Spinal cord (tissue), 10 donors: ENCODE measurements at places on chromosomes 7 and 10.
A peak's percentile ranks its signal among the peaks of the same experiment; 100 is the strongest.

DNA sequence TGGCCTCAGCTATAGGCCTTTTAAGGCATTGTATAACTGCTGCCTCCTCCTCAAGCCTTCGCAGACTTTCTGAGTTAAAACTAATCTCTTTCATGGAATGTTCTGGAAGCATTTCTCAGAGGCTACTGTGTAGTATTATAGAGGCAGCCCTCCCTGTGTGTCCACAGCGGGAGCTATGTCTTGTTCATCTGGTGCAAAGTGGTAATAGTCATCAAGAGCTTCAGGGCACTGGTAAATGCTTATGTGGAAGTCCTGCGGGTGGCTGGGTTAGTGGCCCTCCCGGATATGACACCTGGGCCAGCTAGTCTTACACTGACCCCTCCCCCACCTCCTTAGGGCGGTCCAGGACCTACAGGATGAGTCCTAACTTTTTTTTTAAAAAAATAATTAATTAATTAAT is 2.2 kb upstream of the ABHD11 start:
- DNase-seq: no peak

- DNase-seq: no peak
Observed at GRCh38 chr10:125629758-125630376, 53.1 kb downstream of the TEX36 start.

DNA sequence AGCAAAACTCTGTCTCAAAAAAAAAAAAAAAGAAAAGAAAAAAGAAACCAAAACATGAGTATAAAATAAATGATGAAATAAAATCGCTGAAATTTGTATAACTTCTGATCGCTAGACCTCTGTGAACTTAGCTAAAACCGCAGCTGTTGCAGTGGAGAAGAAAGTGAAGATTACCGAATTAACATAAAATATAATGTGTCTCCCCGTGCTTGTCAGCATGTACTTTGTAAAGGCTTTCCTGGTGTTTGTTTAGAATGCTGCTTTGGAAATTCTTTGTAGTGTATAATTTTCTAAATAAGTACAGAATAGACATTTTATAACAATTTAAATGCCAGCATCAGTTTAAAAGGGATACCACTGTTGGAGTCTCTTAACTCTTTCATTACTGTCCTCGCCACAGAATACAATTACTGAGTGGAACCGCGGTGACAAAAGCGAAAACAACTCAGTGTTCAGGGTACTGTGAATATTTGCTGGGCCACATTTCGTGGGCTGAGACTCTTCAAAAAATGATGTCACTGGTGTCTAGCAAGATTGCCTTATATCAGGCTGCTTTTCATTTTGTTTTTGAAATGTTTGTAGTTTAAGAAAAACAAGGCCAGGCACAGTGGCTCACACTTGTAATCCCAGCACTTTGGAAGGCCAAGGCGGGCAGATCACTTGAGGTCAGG is 167.7 kb downstream of the NSUN6 start:
- no peak for DNase-seq

GRCh38 chr10:34494012-34494411 is 321.1 kb downstream of the PARD3 start:
- DNase-seq: no peak

- DNase-seq: no peak
Observed at GRCh38 chr7:13894954-13895353, 94.5 kb downstream of the ETV1 start.

DNA sequence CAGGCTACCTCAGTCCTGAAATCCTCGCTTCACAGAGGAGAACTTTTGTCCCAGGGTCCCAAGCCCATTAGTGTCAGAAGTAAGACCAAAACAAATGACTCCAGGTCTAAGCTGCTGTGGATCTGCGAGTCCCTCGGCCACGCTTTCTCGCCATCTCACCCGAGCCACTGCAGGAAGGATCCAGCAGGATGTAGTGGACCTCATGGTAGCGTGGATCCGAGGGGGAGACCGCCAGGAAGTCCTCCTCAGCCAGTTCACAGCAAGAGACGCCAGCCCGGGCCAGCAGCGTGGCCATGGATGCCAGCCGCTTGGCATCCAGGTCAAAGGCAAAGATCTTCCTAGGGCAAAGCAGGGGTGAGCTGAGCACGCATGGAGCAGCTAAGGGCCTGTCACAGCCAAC is 4.6 kb downstream of the NSUN5 start:
- no peak for DNase-seq

- peak; percentile 63 for DNase-seq
Observed at GRCh38 chr10:127198307-127198706, 1.9 kb upstream of the INSYN2A start.

- DNase-seq: no peak
Observed at GRCh38 chr10:109114579-109114978, 808.7 kb downstream of the XPNPEP1 start.

DNA sequence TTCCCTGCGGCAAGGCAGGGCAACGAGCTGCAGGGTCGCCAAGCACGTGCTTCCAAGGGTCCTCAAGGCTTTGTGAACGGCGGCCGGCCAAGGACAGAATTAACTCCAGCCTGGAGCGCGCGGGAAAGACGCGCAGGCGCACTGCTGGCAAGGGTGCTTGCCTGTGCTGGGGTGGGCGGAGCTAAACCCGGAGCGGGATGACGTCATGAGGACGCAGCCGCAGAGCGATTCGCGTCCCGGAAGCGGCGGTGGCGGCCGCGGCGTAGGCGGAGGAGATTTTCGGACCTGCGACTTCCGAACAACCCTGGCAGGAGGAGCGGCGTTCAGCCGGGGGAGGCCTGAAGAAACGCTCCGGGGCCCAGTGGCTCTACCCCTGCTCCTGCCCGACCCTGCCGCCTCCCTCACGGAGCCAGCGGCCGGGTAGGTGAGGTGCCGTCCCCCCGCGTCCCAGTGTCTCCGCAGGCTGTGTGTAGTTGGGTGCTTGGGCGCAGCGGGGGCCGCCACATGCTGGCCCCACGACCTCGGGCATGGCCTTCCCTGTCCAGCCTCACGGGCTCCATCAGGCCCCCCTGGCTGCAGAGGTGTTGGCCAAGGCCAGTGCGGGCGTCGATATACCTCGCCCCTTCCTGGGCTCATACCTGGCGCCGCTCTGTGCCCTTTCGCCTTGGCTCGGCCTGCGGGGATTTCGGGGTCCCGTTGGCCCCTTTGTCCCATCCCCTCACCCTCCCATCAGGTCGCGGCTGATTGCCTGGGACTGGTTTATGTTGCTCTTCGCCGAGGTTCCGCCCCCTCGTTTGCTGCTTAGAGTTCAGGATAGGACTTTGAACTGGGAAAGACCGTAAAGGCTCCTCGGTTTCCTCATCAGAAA is at the start of gene ZFYVE27:
TSS of gene ZFYVE27 (plus strand) at position 227 of the 868 bp plus-strand sequence. CDS start 1,350 bp downstream, outside the sequence.
- DNase-seq: peak; percentile 93

DNA sequence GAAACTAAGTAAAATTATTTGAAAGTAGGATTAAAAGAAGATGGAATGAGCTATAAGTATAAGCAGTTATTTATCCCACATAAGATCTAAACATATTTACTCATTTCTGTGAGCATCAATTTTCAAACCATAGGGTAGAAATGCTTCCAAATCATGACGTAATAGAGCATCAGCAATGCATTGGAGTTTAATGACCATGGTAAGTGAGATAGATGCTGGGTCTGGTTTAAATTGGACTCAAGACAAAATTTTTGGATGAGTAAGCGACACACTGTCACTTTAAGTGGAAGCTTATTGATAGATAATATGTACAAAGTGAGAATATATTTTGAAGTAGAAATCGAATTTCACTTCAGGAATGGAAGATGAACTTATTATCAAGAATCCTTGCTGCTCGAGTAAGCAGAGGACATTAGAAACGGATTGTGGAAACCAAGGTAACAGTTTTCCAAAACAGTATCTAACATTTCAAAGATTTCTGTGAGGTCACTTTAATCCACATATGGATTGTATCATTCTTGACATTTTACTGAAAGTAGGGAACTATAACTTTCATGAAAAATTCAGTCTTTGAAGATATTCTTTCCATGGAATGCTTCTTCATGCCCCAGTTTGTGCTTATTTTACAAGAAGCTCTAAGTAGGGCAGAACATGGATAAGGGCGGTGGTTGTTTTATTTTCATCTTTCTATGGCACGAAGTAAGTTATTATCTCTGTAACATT is 85.8 kb downstream of the AGMO start:
- no peak for DNase-seq

GRCh38 chr10:35598379-35598778 is 6.8 kb upstream of the GJD4 start:
- no peak for DNase-seq

DNA sequence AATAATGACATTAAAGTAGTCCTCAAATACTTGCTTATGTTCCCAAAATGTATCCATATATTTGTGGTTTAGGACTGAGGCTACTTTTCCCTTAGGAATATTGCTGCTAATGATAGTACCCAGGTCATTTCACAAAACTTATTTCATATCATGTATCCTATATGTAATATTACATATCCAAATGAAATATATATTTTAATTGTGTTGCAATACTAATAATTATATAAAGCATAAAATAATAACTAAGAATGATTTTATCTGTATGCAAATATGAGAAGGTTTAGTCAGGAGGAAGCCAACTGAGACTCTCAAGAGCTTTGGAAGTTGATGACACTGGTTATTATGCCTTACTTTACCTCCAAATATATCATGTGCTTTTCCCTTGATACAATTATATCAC is 231.5 kb upstream of the KLF14 start:
- no peak for DNase-seq

- no peak for DNase-seq
Observed at GRCh38 chr10:90745565-90745964, 112.3 kb downstream of the HTR7 start.

DNA sequence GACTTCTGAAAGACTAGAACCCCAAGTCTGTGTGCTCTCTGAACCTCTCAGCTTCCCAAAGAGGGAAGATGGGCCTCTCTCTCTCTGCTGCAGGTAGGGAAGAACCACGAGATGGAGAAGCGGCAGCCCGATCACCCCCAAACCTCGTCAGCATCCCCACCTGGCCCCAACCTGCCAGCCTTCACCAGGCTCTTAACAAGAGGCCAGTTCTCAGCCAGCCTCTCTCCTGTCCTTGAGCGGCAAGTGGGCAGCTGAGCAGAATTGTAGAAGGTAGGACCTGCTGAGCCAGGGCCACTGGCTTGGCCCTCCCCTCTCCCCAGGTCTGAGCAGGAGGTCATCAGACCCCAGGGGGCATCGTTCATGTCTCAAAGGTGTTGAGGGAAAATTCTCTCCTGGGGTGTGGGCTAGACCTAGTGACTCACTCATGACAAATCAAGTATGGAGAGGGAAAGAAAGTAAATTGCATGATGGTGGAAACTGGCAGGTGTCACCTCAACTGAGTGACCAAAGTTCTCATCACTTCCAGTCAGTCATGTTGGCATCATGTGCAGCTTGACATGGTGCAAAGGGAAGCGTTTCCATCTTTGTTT is 92.0 kb upstream of the GPR26 start:
- DNase-seq: no peak

- no peak for DNase-seq
Observed at GRCh38 chr7:2518737-2519118, 846 bp upstream of the LFNG start.
